ENCODE measurements at places on chromosomes 1 and 21.

DNA sequence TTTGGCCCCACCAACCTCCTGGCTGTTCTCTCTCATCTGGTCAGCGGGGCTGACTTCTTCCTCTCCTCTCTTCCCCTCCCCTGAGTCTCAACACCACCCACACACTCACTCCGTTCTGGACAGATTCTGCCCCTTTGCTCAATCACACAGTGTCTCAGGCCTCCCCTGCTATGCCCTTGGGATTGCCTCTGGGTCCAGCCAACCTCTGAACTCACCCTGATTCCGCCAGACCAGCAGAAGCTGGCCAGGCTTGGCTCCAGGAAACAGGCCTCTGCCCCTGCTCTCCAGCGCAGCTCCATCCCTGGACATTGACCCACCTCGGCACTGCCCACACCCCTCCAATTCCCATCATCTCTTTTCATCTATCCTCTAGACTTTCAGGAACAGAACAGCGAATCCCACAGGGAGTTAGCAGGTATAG is 22.1 kb downstream of the AHDC1 start:
- DNase-seq = no peak

DNA sequence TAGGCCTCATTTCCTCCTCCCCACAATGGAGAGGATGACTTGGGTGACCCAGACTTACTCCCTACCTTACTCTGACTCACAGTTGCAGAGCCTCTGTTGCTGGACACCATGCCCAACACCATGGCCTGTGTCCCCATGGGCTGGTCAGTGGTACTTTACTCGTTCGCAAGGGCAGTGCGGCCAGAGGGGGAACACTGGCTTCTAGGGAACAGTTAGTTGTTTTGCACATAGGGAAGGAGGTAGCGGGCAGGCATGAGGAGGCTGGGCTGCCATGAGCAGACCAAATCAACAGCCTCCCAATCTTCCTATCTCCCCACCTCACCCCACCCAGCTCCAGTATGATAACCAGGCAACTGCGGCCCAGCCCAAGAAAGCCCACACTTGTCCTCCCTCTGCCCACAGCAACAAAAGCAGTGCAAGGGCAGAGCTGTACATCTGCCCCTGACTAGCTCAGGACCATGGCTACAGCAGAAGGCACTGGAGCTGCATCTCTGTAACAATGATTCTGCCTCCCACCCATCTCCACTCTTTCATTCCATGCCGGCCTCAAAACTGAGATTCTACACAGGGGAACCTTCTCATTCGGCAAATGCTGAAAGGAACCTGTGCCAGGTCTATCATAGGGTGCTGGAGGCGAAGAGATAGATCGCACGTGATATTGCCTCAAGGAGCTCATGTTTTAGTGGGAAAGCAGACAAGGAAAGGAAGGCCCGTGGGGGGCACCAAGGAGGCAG is 18.6 kb downstream of the TAL1 start:
- no peak for DNase-seq

DNA sequence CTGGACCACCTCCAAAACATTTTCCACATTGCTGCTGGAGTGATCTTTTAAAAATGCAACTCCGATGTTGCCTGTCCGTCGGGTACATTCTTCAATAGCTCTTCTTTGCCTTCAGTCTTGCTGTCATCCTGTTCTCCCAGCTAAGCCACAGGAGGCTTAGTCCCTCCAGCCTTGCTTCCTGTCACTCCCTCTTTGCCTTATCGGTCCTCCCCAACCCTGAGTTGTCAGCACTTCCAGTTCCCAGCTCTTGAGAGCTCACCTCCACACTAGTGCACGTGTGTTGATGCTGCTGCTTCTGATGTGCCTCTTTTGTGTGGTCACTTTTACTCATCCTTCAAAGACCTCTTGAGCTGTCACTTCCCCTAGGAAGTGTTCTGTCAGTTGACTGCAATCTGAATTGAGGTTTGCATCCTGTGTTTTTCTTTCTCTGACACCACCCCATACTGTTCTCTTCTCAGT is 15.3 kb downstream of the UCK2 start:
- no peak for DNase-seq

- no peak for DNase-seq
Observed at GRCh38 chr1:223312705-223313414, 51.1 kb downstream of the SUSD4 start.

GRCh38 chr1:190507357-190507756 is 29.7 kb upstream of the BRINP3 start:
- no peak for DNase-seq

DNA sequence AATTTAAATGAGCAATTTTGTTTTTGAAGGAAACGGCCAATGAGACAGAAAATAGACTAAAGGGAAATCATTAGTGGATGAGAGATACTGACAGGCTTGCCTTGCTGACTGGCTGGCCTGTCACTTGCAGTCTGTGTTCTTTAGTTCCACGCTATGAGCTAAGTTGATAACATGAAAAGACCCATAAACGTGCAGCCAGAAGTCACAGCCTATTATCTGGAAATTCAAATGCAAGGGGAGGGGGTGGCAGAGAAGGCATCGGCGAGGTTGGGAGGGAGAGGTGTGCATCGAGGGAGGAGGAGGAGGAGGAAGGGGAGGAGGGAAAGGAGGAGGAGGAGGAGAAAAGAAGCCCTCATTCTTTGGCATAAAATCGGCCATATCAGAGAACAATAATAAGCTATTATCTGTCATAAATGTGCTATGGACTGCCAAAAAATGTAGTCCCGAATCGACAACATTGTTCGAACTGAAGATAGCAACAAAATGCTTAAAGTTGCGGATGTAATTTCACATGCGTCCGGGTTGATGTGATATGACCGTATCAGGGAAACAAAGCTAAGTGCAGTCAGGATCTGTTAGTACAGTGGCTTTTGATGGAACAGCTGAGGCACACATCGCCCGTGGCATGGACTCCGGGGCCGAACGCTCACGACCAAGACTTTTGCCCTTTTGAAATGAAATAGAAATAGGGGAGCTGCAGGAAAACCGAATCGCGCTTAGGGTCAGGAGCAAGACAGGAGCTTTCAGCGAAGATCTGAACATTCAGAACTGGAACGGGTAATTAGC is 11.6 kb upstream of the BARHL2 start:
- no peak for DNase-seq

DNA sequence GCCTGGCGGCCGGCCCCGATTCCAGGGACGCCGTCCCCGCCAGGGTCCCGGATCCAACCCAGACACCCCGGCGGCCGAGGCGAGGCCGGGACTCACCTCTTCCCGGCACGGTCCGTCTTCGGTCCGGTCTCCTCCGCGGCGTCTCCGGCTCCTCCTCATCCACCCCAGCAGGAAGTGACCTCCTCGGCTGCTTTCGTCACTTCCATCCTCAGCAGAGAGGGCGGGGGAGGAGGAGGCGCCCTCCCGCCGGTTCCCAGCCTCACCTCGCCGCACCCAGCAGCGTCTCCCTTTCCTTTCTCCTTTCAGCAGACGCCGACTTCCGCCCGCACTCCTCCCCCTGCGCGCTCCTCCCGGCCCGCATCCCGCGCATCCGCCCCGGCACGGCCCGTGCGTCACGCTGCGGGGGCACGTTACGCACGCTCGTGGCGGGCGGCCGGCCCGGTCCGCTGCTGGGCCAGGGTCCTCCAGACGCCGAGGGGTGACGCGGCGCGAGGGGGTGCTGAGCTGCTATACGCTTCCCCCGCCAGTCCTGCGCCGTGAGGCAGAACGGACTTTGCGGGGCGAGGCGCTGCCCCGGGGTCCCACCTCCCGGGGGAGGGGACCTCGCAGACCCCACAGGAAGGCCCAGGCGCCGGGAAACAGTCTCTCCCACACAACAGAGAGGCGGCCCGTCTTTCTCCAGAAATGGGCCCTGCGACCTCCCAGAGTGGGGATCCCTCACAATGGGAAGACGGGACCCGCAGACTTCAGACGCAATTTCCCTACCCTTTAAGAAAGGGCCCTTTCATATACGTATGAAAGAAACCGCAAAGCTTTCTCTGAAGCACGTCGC is at the start of gene ETV3:
Gene ETV3 (minus strand): TSS at position 176 of the 832 bp plus-strand sequence. CDS start 2,043 bp downstream, outside the sequence.
- peak; percentile 76 for DNase-seq

GRCh38 chr1:206735553-206736031 is 35.0 kb upstream of the IL19 start:
- no peak for DNase-seq

GRCh38 chr21:32484706-32485380 is 72.3 kb downstream of the EVA1C start:
- DNase-seq = no peak

- DNase-seq = no peak
Observed at GRCh38 chr1:247906504-247907047, 11.2 kb downstream of the OR2W3 start.

GRCh38 chr1:174398246-174398645 is 49.5 kb upstream of the GPR52 start:
- DNase-seq = no peak

- DNase-seq = no peak
Observed at GRCh38 chr1:160646711-160647328, at the start of gene SLAMF1. TSS of gene SLAMF1 (minus strand) at chr1:160647044. CDS start at chr1:160646945, 99 bp downstream.

GRCh38 chr1:111205714-111206050 is 5.2 kb upstream of the DENND2D start:
- DNase-seq = no peak

GRCh38 chr1:219325368-219325742 is 151.7 kb downstream of the LYPLAL1 start:
- DNase-seq = no peak

DNA sequence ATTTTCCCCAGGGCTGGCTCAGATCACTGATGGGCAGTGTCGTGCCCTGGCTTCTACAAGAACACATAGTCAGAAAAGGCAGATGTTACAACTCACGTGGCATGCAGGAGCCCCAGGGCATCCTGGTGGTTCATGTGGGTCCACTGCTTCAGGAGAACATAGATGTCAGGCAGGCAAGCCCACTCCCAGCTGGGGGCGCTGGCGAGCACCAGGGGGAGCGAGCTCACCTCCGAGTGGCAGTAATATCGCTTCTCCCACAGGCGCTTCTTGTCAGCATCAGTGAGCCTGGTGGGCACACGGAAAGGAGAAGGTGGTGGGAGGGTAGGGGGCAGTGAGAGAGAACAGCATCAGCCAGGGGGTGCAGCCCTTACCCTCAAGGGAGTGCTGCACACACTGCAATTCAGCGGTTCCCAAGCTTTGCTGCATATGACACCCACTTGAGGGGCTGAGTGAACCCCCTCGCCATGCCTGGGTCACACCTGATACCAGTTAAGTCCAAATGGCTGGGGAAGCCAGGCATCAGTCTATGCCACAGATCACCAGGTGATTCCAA is 34.3 kb upstream of the PPP1R15B start:
- DNase-seq = no peak

DNA sequence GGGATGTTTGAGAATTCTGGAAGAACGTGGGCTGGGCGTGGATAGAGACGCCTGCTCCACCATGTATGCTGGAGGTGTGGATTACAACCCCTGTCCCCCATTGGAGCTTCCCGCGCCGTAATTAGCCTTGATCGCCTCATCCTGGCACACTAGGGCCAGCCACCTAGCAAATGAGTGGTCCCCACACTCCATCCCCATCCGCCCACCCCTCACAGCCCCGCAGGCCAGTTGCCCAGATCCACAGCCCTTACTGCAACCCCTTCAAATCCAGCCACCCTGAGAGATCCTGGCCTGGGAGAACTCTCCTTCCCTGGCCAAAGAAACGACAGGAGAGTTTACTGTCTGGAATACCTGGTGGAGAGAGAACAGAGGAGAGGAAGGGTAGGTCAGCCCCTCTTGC is 375 bp upstream of the GJA4 start:
- no peak for DNase-seq

- DNase-seq = no peak
Observed at GRCh38 chr1:94951509-94952208, 24.7 kb upstream of the CNN3 start.

GRCh38 chr1:113812661-113813135 is 422 bp upstream of the RSBN1 start:
- DNase-seq = no peak

DNA sequence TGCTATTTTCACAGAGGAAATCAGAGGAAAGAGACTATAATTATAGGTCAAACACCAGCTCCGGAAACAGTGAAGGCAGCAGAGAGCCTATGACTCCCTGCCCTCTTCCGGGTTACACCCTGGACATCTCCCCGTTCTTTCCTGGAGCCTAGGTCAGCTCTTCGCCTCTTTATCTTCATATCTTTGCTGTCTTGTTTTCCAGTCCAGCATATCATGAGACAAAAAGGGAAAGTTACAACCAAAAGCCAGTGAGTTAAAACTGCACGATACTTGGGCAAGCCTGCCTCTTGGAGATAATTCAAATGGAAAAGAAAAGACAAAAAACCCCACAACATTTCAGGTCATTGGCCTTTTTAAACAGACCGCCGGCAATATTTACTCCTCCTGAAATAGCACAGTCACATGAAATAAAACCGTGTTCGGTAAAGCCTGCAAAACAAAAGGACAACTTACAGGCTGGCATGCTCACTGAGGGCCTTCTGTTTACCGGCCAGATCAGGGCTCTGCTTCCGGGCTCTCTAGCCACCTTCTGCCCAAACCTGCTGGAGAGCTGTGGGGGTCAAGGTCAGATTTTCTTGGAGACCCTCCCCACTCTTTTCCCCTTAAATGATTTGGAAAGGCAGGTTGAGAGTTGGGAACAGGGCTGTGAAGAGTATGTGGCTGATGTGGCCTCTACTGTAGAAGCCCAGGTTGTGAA is 42.8 kb upstream of the PPP2R5A start:
- no peak for DNase-seq

GRCh38 chr1:116066868-116067565 is 44.2 kb upstream of the MAB21L3 start:
- no peak for DNase-seq

- no peak for DNase-seq
Observed at GRCh38 chr1:244235157-244235556, 184.1 kb downstream of the ZBTB18 start.

- DNase-seq = no peak
Observed at GRCh38 chr1:53769780-53770179, 30.8 kb upstream of the GLIS1 start.

- DNase-seq = no peak
Observed at GRCh38 chr1:159492575-159493323, 43.1 kb downstream of the OR10J5 start.

DNA sequence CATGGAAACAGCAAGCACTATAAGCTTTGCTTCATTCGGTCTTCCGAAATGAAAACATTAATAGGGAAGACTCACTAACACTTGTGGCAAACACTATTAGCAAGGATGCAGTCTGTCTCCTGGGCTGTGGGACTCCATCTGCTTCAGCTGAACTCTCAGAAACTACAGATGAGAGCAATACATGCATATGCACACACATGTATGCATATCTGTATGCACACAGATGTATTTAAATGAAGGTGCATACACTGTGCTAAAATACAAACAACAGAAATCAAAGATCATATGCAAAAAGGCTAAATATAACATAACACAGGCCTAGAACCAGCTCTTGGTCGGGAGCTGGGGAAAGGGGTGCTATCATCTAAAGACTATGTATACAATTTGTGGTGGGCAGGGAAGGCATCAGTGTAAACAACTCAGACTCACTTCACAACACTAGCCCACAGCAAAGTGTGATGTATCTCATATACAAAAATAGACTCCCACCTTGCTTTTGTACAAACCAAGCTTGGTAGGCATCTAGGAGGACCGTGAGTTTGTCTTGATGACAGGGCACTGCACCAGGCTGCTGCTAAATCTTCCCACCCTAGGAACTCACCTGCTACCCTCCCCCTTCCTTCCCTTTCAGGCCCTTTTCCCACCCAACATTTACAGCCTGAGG is 32.8 kb downstream of the CDC7 start:
- DNase-seq = no peak

- no peak for DNase-seq
Observed at GRCh38 chr21:26365849-26366248, 195.3 kb upstream of the APP start.

- DNase-seq = no peak
Observed at GRCh38 chr1:29889776-29890175, 653.5 kb downstream of the PTPRU start.

- DNase-seq = no peak
Observed at GRCh38 chr1:55986003-55986402, 593.4 kb downstream of the PLPP3 start.

GRCh38 chr21:34185026-34185750 is 111.8 kb downstream of the MRPS6 start:
- DNase-seq = no peak

All from HCT116 (cell line).